ENCODE measurements at places on chromosomes 1 and 21.

DNA sequence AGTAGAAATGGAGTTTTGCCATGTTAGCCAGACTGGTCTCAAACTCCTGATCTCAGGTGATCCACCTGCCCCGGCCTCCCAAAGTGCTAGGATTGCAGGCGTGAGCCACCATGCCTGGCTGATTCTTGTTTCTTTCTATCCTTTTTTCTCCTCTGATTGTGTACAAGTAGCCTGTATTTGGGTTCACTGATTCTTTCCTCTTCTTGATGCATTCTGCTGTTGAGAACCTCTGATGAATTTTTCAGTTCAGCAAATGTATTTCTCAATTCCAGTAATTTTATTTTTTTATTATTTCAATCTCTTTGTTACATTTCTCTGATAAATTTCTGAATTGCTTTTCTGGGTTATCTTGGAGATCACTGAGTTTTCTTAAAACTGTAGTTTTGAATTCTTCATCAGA is 58.8 kb downstream of the AXDND1 start:
- H3K27me3 ChIP-seq, result no peaks in the 10 kb centered on the region
- no peaks in the 10 kb centered on the region for H3K36me3 ChIP-seq
- H3K27ac ChIP-seq, result no peak overlapping the region
- H3K4me3 ChIP-seq, result no peak overlapping the region
- H3K4me1 ChIP-seq, result no peaks in the 10 kb centered on the region

DNA sequence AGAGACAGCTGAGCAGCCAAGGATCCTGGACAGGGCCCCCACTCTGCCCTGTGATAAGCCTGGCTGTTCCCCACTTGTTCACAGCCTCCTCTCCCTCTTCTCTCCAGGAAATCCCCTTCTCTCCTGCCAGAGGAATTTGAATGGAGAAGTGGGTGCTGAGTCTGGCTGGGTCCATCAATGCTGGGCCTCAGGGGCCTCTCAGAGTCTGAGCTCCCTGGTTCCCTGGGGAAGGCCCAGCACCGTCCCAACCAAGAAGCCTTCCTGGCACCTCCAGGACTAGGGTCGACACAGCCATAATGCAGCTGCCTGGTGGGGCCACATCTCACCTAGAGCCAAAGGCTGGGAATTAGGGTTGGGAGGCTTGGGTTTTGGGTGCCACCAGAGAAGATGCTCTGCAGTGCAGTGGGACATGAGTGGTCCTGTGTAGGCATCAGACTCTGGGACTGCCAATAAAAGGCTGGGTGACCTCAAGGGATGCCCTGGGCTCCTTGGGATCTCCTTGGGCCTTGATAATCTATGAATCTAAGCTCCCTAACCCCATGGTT is 2.5 kb downstream of the MYBPH start:
- no peaks in the 10 kb centered on the region for H3K27me3 ChIP-seq
- DNase-seq, result no peak
- H3K4me3 ChIP-seq, result no peak overlapping the region

GRCh38 chr1:56395776-56396175 is 183.6 kb downstream of the PLPP3 start:
- H3K4me1 ChIP-seq, result peaks cover 30% of the 10 kb centered on the region
- H3K27ac ChIP-seq, result no peak overlapping the region
- H3K4me3 ChIP-seq, result no peak overlapping the region
- no peaks in the 10 kb centered on the region for H3K27me3 ChIP-seq

DNA sequence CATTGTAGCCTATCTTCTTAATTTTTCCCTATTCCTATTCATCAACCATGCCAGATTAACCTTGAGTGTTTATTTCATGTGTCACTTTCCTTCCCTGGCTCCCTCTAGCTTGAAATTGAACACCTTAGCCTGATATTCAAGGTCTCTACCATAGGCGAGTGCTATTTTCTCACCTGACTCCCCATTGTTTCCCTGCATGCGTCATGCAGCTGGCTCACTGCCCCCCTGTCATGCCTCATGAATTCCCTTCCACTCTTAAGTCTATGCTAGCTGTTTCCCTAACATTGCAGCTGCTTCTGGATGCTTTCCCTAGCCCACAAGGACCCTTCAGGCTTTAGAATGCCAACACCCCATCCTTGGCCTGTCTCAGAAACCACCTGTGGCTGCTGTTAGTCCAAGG is 56.7 kb upstream of the CD1D start:
- H3K27ac ChIP-seq, result no peak overlapping the region
- H3K4me1 ChIP-seq, result no peaks in the 10 kb centered on the region
- H3K27me3 ChIP-seq, result no peaks in the 10 kb centered on the region
- DNase-seq, result no peak
- no peak overlapping the region for H3K4me3 ChIP-seq
